ENCODE measurements at places on chromosomes 4 and X.

DNA sequence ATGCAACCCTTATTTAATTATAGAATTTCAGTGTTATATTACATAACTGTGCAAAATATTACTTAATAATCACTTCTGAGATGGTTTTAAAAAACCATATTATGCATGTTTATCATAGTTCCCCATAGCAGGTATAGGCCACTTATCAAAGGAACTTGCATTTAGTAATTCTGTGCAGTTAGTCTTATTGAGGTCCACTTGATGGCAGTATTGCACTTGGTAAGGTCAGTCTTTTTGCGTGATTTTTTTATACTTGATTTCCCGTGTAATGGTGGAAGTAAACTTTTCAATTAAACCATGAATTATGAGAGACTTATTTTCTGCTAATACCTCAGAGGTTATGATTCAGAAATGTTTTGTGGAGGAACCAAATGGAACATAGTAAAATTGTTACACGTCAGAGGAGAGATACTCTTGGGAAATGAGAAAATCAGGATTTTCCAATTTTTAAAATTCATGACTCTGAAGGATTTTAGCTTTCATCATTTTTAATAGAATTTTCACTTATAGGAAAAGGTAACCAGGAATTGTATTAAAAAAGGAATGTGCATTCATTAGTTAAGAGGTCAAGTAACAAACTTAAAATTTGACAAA, 230.0 kb downstream of the CCSER1 start:
- peak; percentile 17 for DNase-seq

DNA sequence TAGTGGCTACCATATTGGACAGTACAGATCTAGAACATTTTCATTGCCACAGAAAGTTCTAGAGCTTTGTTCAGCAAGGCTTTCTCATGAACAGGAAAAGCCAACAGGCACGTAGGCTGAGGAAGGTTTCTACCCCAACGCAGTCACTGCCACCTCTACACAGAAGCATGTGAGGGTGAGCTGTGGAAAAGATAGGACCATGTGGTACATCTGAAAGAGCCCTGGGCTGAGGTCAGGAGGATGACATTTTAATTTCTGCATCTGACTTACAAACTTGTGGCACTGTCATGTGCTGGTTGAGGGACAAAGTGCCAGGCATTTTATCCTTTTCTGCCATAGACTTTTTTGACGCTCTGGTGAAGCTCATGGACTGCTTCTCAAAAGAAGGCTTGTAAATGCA, 454.2 kb downstream of the BCOR start:
- DNase-seq, result no peak

DNA sequence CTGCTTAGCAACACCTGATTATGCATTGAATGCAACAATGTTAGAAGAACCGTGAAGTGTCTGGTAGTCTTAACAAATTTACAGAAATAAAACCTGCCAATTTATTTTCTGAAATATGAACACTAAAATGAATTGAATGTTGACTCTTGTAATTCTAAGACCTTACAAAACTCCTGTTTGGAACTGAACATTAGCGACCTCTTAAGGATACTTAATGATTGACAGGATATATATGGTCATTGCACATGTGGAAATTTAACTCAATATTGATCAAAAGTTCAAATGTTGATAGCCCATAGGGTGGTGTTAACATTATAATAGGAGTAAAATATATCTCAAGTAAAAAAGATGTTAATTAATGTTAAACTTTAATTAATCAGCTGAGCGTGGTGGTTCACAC, 79.1 kb downstream of the TECRL start:
- no peak for DNase-seq

DNA sequence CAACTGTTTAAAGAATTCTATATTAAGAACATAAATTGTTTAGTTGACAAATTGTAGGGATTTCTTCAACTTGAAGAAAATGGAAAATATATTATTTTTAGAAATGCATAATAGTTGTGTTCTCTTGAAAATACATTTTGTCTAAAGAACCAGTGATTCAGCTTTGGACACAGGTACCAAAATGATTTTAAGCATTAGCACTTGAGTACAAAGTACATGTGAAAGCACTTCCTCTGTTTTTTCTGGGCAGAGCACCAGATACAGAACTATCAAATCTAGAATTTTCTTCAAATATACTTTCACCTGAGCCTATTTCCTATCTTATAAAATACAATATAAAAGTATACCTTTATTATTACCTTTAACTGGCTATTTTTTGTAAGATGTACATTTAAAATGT, 539.8 kb downstream of the ADGRL3 start:
- DNase-seq, result no peak

DNA sequence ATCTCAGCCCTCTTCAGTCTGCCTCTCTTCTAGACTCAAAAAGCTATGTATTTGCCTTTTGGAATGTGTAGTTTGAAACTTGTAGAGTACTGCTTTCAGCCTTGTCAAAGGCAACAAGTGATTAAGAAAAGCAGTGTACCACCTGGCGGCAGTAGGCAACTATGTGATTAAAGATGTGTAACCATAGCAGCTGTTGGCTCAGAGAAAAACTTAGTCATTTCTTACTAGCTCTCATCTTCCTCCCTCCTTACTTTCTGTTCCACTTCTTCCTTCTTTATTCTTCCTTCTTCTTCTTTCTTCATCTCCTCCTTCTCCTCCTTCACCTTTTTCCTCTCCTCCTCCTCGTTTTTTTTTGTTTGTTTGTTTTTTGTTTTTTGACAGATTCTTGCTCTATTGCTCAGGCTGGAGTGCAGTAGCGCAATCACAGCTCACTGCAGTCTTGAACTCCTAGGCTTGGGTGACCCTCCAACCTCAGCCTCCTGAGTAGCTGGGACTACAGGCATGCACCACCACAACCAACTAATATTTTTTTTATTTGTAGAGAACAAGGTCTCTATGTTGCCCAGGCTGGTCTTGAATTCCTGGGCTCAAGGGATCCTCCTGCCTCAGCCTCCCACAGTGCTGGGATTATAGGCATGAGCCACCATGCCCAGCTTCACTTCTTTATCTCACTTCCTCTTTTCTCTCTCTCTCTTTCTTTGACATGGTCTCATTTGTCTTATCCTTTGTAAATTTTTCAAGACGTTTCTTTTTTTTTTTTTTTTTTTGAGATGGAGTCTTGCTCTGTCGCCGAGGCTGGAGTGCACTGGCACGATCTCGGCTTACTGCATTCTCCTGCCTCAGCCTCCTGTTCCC, 32.6 kb downstream of the ABHD18 start:
- peak; percentile 24 for DNase-seq

DNA sequence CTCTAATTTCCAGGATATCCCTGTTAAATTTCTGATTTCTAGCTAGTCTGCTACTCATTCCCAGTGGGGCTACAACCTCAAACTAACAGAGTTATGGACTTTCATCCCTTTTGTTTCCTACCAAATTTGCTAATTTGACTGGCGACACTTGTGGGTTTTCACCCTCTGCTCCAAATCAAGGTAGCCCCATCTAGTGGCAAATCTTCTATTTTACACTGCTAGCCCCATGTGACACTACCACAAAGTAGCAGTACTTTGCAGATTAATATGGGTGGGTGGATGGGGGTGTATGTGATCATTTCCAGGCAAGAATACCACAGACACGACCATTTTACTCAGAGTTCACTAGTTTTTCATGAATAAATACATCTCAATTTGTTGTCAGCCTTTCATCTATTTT, 150.3 kb downstream of the MSL3 start:
- no peak for DNase-seq

- no peak for DNase-seq
Measured at GRCh38 chr4:185941461-185941860, 127.5 kb upstream of the TLR3 start.

DNA sequence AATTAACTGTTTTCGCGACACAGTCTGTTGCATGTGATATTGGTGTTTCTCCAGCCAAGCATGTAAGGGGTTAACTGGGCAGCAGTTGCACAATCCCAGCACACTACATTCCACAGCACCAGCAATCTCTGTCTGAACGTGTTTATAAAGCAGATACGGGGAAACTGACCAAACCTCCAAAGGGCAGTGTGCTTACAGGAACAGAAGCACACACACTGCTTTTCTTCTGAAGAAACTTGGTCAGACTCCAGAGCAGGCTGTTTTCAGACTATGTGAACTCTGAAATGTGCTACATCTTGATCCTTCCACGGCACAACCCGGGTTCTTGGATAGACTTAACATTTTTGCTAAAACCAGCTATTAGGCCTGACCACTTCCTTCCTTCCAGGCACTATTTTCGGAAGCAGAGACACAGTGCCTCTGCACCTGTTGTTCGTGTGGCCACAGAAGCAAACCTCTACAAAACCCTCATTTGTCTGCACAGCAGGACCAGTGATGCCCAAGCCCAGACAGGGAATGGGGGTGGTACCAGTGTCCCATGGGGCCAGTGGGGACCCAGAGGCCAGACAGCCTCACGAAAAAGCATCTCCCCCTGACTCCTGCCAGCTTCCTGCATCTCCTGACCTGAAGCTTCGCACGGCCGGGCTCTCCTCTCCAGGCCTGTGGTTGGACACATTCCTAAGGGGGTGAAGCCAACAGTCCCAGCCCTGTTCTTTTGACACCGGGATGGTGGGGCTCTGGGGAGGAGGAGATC, 90.1 kb downstream of the IRF2 start:
- peak; percentile 2 for DNase-seq

- no peak for DNase-seq
Measured at GRCh38 chrX:81957900-81958545, 756.1 kb downstream of the SH3BGRL start.

GRCh38 chr4:33149658-33150524, 2429.7 kb downstream of the PCDH7 start:
- no peak for DNase-seq

GRCh38 chr4:120304801-120305200, 238.2 kb upstream of the MAD2L1 start:
- no peak for DNase-seq

- DNase-seq, result no peak
Measured at GRCh38 chrX:72027024-72027913, 104.4 kb downstream of the RTL5 start.

- no peak for DNase-seq
Measured at GRCh38 chrX:136868283-136869055, 12.1 kb downstream of the RBMX start.

GRCh38 chr4:73653695-73654106, 33.5 kb upstream of the RASSF6 start:
- DNase-seq, result no peak

DNA sequence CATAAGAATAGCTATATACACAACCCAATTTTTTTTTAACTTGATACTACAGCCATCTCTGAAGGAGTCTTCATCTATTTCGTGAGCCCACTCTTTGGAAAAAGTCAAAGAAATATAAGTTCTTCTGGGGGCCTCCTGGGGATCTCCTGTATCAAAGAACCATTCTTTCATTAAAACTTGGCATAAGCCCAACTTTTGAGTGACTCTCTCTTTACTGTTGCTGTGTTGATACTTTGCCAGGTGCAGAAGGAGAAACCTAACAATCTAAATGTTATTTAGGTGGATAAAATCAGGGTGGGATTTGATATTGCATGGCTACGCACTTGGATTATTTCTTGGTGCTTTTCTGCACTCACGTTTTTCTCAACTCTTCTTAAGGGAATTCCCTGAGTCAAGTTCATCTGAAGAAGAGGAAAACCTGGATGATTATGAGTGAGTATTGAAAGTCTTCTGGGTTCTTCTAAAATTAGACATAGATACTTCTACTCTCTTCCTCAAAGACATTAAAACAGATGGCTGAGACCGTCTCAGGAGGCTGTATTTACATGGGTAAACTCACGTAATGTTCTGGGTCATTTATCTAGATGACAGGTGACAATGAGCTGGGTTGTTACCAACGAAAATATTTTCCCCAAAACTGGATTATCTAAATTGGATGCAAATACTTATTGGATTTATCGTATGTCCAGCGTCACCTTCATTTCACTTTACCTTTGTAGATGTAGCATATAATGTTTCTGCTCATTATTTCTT, 25.2 kb downstream of the BMX start:
- DNase-seq, result no peak

- no peak for DNase-seq
Measured at GRCh38 chrX:112067601-112068000, 15.0 kb downstream of the TRPC5 start.

- DNase-seq, result no peak
Measured at GRCh38 chr4:38275331-38276100, 315.3 kb downstream of the PTTG2 start.

DNA sequence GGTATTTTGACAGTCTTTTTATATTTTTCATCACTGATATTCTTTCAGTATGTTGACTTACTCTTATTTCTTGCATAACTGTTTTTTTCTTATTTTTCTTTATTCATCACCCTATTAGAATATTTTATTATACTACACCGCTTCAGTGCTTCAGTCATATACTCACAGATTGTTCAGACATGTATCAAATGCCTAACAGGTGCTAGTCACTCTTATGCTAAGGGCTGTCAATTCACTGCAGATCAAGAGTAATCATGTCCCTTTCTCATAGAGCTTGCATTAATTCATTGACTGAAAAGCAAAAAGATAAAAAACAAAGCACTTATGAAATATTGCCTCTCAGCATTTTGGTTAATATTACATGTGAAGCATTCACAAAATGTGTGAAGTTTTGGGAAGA, 1435.6 kb downstream of the STIM2 start:
- DNase-seq, result no peak

- DNase-seq, result no peak
Measured at GRCh38 chr4:184748251-184748652, 14.4 kb upstream of the CENPU start.
